ENCODE measurements at places on chromosomes 4 and X.

DNA sequence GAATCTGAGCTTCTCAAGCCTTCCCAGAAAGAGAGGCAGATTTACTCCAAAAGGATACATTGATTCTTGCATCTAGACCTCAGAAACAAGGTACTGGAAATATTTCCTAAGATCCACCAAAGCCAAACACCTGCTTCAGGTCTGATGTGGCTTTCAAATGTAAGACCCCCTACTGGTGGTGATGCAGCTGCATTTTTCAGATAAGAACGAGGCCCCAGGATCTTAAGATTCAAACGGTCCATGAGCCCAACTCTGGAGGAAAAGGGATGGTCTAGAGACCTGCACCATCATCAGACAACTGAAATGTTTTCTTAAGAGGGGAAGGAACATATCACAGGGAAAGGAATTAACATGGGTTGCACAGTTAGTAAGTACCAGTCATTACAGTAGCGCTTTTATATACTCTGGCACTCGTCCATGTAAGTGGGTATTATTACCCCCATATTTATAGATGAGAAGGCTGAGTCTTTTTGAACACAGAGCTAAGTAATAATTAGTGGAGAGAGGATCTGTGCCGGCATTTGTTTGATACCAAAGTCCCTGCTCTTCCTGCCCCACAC lies 73.7 kb downstream of the LEF1 start:
- no peak for DNase-seq

DNA sequence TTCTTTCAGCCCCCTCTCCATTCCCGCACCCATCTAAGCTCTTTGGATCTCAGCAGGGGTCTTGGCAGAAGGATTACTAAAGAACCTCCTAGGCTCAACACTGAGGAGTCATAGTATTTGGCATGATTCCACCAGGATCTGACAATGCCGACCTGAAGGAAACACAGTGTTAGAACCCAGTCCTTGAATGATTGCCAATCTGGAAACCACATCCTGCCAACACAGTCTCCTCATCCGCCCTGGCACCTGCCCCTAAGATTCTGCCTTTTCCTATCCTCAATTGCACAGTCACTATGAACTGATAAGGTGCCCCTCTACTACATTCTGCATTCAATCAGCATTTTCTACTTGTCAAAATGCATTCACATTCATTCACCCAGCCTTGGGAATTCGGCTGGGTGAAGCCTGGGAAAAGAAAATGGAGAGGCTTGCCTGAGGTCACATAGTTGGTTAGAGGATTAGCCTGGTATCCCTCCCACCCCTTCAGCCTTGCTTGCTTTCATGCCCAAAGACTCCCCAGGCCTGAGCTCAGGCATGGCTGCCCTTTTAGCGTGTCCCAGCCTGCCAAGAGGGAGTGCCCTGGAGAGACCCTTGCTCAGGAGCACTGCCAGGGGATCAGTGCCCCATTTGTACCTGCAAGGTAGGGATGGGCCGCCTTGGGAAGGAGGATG lies 2.2 kb upstream of the CLDN2 start:
- DNase-seq = no peak

DNA sequence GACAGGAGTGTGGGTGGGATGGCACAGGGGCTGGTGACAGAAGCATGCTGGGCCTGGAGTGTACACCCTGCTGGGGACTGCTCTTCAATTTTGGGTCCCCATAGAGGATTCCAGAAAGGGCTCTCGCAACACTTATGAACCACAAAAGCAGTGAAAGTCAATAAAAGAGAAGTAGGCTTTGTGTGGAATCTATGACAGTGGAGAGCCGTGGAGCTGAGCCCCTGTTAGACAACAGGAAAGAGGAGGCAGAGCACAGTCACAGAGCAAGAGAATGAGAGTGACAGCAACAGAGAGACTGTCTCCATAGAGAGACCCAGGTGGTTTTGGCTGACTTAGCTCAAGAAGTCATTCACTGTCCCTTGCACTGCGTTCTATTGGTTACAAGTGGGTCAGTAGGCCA lies 135.1 kb upstream of the ATP6AP2 start:
- no peak for DNase-seq

GRCh38 chr4:169249214-169249973 lies 21.4 kb downstream of the SH3RF1 start:
- no peak for DNase-seq

DNA sequence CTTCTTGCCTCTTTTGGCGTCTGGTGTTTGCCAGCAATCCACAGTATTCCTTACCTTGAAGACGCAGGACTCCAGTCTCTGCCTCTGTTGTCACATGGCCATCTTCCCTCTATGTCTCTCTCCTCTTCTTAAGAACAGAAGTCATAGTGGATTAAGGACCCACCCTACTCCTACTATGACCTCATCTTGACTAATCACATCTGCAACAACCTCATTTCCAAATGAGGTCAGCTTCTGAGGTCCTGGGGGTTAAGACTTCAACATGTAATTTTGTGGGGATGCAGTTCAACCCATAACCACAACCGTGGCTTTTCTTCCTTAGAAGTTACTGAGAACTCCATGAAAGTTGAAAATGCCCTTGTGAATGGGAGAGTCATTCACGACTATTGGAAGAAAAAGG lies 23.3 kb downstream of the TLR8 start:
- no peak for DNase-seq

DNA sequence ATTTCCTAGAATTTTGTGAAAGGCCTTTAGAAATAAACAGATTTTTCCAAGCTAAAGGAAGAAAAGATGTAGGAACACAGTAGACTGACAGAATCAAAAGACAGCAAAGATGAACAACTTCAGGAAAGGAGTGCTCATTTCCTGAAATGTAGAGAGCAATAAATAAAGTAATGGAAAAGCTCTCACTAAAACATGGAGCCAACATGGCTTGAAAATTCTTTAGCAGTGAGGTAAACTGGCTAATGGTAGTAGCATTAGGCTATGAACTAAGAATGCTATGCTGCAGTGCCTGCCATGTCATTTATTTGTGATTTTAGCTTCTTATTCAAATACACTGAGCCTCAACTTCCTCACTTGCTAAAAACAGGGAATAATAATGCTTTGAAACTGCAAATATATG lies 108.7 kb downstream of the IQCM start:
- no peak for DNase-seq

- DNase-seq = no peak
Observed at GRCh38 chrX:96386981-96387380, 297.7 kb upstream of the DIAPH2 start.

GRCh38 chr4:25857403-25857802 lies 5.4 kb downstream of the SEL1L3 start:
- no peak for DNase-seq

DNA sequence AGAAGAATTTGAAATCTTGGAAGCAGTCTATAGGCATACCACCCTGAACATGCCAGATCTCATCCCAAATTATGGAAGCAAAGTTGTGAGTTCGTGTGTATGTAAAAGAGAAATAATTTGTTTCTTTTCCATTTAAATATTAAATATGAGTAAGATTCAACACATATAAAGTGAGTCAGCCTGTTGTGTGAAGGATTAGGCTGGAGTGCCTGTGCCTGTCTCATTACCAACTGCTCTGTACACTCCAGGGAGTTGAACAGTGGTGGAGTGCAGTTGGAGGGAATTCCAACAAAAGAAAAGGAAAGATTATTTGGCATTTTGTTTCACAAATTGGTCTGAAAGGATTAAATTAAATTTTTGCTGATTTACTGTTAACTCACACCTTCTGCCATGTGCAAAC lies 435.6 kb downstream of the FAT4 start:
- DNase-seq = no peak

- no peak for DNase-seq
Observed at GRCh38 chr4:129231945-129232588, 136.1 kb downstream of the C4orf33 start.

GRCh38 chrX:118772051-118772450 lies 44.6 kb downstream of the IL13RA1 start:
- DNase-seq = no peak

GRCh38 chr4:171924746-171925376 lies 111.7 kb downstream of the GALNTL6 start:
- no peak for DNase-seq

- DNase-seq = peak; percentile 25
Observed at GRCh38 chr4:3106339-3107186, 32.1 kb downstream of the HTT start.

GRCh38 chrX:29687687-29688086 lies 527.7 kb upstream of the MAGEB2 start:
- DNase-seq = no peak

DNA sequence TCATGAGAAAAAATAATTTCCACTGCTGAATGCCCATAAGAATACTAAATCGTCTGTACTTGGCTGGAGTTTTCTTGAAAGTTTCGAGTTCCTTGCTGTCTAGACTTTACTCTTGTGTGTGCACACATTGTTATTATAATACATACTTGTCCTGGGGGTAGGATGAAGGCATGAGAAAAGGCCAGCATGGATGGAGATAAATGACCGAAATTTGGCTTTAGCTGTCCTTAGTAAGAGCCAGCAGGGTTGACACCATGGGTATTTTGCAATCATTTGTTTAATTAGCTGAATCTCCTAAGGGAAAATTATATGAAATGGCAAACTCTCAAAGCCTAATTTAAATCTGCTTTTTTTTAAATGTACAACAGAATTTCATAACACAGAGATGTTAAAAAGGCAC lies 641.6 kb downstream of the ADGRL3 start:
- DNase-seq = no peak

DNA sequence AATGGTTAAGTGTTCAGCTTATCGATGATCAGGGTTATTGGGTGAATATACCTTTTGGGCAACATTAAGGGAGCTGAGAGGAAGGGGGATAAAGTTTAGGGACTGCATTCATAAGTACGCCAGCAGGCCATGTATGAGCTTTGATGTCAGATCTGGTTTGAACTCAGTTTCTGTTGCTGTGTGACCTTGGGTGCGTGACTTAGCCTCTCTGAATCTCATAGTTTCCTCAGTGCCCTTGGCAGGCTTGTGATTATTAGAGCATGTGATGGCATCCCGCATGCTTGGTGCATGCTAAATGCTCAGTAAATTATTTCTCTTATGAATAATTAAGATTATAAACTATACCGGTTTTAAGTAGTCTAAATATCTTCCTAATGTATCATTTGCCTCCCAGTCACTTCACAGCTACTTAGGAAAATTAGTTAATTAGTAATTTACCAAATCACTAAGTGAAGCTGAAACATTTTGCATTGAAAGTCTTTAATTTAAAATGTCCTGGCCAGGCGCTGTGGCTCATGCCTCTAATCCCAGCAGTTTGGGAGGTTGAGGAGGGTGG lies 3.8 kb downstream of the TBC1D14 start:
- no peak for DNase-seq

DNA sequence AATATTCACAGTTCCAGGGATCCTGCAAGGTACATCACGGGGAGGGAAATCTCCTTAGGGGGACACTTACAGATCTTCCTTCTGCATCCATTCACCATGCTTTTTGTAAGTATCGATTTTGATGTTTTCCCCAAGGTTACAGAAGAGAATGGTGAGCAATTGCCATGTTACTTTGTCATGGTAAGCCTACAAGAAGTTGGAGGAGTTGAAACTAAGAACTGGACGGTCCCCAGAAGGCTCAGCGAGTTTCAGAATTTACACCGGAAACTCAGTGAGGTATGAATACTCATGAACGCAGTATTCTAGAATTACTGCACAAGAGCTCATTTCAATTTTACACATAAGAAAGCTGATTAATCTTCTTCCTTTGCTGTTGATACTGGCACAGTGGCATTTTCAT lies 53.9 kb downstream of the LRP2BP start:
- DNase-seq = no peak

GRCh38 chr4:111776561-111776960 lies 368.7 kb upstream of the FAM241A start:
- no peak for DNase-seq

GRCh38 chrX:40564447-40564846 lies 16.3 kb upstream of the ATP6AP2 start:
- no peak for DNase-seq

GRCh38 chr4:165464813-165465381 lies 86.1 kb downstream of the CPE start:
- no peak for DNase-seq

GRCh38 chrX:16785247-16786138 lies 773 bp upstream of the TXLNG start:
- DNase-seq = no peak

DNA sequence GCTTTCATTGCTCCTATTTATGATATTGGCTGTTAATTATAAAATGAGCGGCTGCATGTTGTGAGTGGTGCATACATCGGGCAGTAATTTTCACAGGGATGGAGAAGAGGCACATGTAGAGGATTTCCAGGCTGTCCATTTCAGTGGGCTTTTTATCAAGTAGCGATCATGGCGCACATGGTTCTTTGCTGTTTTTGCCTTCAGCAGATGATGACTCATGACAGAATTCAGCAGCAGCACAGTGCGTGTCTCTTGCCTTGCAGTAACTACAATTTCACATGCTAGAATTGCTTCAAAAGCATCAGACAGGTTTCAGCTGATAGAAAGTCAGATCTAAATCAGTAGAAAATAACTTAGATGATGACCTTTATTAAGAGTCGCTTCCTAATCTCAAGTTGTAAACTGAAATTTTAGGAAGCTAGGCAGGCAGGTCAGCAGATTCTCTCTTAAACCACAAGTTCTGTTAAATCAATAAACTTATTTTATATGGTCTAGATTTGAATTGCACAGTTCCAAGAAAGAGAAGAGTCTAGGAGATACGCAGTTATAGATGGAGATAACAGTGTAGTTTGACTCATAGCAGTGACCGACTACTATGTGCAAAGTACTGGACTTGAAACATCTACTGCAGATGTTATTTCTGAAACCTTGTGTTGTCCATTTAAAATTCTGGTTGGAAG lies 35.8 kb downstream of the LRP2BP start:
- no peak for DNase-seq

DNA sequence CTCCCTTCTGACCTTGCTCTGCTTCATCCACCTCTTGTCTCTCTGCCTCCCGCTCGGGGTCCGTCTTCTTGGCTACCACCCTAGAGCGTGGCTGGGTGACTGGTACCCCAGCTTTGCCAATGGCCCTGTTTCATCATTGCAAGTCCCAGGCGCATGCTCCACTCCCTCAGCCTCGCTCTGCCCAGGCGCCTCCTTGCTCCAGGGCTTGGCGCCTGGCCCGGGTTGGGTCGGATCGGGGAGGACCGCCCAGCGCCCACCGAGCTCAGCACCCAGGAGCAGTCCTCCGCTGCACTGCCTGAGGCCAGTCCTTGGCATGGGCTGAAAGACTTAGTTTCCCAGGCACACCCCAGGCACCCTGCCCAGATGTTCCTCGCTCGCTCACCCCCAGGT lies 577 bp downstream of the BGN start:
- DNase-seq = no peak

DNA sequence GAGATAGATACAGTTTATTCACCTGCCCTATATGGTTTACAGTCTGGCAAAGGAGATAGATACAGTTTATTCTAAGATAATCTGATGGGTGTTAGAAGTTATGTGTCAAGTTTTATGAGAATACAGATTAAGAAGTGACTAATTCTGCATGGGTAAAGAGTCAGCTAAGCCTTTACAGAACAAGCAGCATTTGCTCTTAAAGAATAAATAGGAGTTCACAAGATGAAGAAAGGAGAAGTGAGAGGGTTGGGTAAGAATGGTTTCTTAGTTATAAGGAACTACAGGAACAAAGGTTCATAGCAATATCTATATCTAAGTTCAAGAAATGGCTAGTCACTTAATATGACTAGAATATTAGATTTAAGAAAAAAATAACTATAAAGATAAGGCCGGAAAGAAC lies 47.6 kb downstream of the THOC2 start:
- DNase-seq = no peak

Data from esophagus squamous epithelium (tissue), 5 donors.